Keratinocyte (primary cell): ENCODE measurements at places on chromosomes 4 and X. TPM values are rescaled to one million over a fixed set of nuclear protein-coding genes. Genes with fewer than 3 reads are reported as not detected.

Gene RENBP
- polyA plus RNA-seq = 0.08 to 0.40 TPM (median 0.16 TPM) in 3 replicates

Gene PAGE2
- polyA plus RNA-seq = not detected in 3 replicates

Gene FHDC1
- polyA plus RNA-seq = 0.96 to 2.1 TPM (median 1.6 TPM) in 3 replicates

Gene POU3F4
- polyA plus RNA-seq = not detected in 3 replicates

Gene ARMCX4
- 0.31 to 0.37 TPM (median 0.34 TPM) in 3 replicates for polyA plus RNA-seq

Gene C4orf51
- polyA plus RNA-seq = not detected in 3 replicates
